ENCODE measurements at places on chromosomes 12 and 14. TPM values are rescaled to one million over a fixed set of nuclear protein-coding genes. Genes with fewer than 3 reads are reported as not detected.

DNA sequence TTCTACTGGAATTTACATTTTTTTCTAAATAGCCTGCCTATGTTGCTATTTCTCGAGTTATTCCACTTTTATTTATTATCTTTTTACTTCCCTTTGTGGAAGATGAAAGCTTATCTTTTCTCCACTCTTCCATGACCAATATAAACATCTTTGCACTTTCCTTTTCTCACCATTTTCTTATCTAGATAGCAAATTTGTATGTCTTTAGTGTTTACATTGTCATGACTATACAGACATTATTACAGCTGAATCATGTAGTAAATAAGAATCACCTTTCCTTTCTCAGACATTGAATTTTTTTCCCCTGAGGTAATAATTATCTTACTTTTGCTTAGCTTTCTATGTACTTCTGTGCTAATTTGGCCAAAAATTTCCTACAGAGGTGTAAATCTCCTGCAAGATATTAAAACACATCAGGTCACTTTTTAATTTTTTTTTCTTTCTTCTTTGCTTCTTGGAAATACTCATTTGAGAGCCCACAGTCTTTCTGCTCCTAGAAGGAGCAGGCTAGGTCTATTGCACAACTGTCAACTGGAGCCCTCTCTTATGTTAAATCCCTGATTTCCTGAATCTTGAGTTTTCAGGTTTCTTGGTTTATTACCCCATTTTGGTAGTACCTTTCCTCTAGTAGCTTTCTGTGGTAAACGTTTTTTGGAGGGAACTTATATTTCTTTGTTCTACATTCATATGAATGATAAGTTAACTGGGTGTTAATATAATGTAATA is 109.0 kb upstream of the ATP2B1 start:
- no peaks in the 10 kb centered on the region for H3K27me3 ChIP-seq
- H3K4me3 ChIP-seq: no peak overlapping the region
- no peak overlapping the region for H3K27ac ChIP-seq
- H3K4me1 ChIP-seq: peaks cover 5% of the 10 kb centered on the region
- H3K36me3 ChIP-seq: no peaks in the 10 kb centered on the region
- no peak for DNase-seq

DNA sequence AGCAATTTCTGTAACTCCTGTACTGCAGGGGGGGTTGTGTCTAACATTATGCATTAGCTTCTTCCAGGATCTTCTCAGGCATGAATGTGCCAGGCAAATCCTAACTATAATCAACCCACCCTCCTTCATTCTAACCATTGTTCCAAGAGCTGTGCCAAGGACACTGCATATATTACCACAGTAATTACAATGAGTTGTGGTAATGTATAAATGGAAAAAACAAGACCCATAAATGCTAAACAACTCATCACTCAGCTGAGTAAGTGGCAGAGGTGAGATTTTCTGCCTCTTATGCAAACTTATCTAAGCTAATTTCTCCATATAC is 80.6 kb downstream of the PRKD1 start:
- H3K27me3 ChIP-seq: no peaks in the 10 kb centered on the region
- H3K4me3 ChIP-seq: no peak overlapping the region
- no peak for DNase-seq

GRCh38 chr12:19474147-19474546 is 34.9 kb downstream of the AEBP2 start:
- no peak overlapping the region for H3K27ac ChIP-seq
- H3K4me3 ChIP-seq: no peak overlapping the region

- no peak for DNase-seq
- no peaks in the 10 kb centered on the region for H3K36me3 ChIP-seq
- no peak overlapping the region for H3K27ac ChIP-seq
- no peaks in the 10 kb centered on the region for H3K4me1 ChIP-seq
- no peaks in the 10 kb centered on the region for H3K27me3 ChIP-seq
- no peak overlapping the region for H3K4me3 ChIP-seq
These were observed 427.5 kb upstream of the MGAT4C start for GRCh38 chr12:86683568-86684304.

DNA sequence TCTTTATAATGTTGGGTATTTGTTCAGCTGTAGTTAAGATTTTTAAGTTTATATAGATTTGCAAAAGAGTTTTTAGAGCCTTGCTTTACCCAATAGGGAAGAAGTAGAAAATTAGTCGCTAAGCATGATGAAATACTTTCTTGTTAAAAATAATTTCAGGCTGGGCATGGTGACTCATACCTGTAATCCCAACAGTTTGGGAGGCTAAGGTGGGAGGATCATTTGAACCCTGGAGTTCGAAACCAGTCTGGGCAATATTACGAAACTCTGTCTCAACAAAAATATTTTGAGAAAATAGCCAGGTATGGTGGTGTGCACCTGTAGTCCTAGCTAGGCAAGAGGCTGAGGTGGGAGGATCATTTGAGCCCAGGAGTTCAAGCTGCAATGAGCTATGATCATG is 18.7 kb upstream of the SCFD1 start:
- H3K4me3 ChIP-seq: no peak overlapping the region
- peaks cover 2% of the 10 kb centered on the region for H3K4me1 ChIP-seq
- peaks cover 7% of the 10 kb centered on the region for H3K36me3 ChIP-seq
- no peak overlapping the region for H3K27ac ChIP-seq

DNA sequence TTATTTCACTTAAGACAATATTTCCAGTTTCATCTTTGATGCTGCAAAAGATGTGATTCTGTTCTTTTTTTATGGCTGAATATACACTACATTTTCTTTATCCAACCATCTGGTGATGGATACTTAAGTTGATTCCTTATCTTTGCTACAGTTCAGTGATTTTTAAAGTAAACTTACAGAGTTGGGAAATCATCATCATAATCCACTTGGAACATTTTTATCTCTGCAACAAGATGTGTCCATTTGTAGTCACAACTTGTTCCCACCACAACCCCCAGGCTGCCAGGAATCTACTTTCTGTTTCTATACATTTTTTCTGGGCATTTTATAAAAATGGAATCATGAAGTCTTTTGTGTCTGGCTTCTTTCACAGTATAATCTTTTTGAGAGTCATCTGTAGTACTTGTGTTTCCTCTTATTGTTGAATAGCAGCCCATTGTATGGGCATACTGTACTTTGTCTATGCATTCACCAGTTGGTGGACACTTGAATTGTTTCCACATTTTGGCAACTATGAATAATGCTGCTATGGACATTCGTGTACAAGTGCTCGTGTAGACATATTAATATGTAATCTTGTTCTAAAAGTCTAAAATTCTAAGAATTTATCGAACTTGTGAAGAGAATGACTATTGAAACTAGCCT is 212.5 kb upstream of the DDHD1 start:
- H3K4me3 ChIP-seq: no peak overlapping the region
- no peaks in the 10 kb centered on the region for H3K36me3 ChIP-seq
- H3K27ac ChIP-seq: no peak overlapping the region
- DNase-seq: no peak
- H3K4me1 ChIP-seq: no peaks in the 10 kb centered on the region

DNA sequence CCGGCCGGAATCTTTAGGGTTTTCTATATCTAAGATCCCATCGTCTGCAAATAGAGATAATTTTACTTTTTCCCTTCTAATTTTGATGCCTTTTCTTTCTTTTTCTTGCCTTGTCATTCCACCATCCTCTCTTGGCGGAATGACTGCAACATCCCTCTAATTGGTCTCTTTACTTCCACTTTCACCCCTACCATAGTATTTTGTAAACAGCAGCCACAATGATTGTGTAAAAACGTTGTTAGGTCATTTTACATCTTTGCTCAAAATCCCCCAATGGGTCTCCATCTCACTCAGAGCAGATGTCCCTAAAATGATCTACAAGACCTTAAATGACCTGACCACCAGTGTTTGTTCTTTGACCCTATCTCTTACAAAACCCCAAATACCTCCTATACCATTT is 80.0 kb upstream of the STAC3 start:
- H3K36me3 ChIP-seq: peaks cover 21% of the 10 kb centered on the region
- DNase-seq: no peak
- no peak overlapping the region for H3K27ac ChIP-seq

GRCh38 chr12:88855301-88855700 is 275.0 kb upstream of the KITLG start:
- H3K27me3 ChIP-seq: no peaks in the 10 kb centered on the region
- H3K36me3 ChIP-seq: peaks cover 1% of the 10 kb centered on the region
- DNase-seq: no peak
- no peak overlapping the region for H3K4me3 ChIP-seq

DNA sequence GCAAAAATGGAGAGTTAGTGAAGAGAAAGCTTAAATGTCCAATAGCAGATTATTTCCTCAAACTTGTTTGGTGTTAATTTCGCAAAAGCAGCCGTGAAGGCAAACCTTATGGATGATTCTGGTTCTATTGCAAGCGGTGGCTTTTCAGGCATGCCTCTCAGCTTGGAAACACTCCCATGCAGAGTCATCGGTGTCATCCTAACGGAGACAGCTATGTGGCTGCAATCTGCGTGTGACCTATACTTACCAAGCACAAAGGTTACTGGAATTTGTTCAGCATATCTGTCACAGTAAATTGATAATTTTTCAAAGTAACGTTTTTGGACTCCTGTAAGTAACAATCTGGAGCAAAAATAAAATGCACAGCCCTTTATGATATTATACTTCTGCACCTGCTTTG is 5.0 kb downstream of the BEST3 start:
- no peak overlapping the region for H3K4me3 ChIP-seq
- H3K27me3 ChIP-seq: no peaks in the 10 kb centered on the region
- no peaks in the 10 kb centered on the region for H3K36me3 ChIP-seq
- H3K27ac ChIP-seq: no peak overlapping the region
- no peak for DNase-seq

- H3K27ac ChIP-seq: no peak overlapping the region
- no peaks in the 10 kb centered on the region for H3K27me3 ChIP-seq
- no peaks in the 10 kb centered on the region for H3K36me3 ChIP-seq
- H3K4me3 ChIP-seq: no peak overlapping the region
These were observed 77.0 kb upstream of the PLEKHG7 start for GRCh38 chr12:92625639-92626310.

Gene MMP17
- 0.49 TPM for total RNA-seq

Gene AKAP5
- total RNA-seq: 1.1 TPM

Gene VRTN
- 1.5 TPM for total RNA-seq

Gene INHBC
- total RNA-seq: not detected

Gene GARIN6
- total RNA-seq: not detected

Gene TBC1D30
- 3.0 TPM for total RNA-seq

Gene PTPRB
- 0.55 TPM for total RNA-seq

Gene AKAP6
- total RNA-seq: 2.9 TPM
